ENCODE measurements at places on chromosomes 16 and 17.

DNA sequence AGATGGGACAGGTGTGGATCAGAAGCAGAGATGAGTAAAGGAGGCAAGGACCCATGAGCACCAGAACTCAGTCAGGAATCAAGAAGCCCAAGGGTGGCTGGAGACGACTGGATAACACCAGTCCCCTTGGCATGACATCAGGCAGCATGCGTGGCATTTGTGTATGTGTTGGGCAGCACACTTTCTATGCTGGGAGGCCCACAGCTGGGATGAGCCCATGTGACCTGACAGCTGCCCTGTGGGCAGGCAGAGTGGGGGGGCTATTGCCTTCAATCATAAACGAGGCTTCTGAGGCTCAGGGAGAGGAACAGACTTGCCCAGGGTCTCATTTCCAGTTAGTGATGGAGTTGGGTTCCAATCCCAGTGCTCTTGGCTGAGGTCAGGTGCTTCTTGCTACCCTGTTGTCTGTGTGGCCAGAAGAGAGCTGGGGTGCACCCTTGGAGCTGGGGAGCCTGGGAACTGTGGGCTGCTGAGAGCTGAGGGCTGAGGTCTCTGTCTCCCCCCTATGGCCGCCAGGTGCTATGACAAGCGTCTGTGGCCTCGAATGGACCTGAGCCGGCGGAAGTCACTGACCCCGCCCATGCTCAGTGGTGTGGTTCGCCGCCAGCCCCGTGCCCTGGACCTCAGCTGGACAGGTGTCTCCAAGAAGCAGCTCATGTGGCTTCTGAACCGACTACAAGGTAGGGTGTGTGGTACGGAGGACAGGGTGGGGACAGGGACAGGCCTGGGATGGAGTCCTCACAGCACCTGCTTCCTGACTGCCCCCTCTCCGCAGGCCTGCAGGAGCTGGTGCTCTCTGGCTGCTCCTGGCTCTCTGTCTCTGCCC lies 7.1 kb upstream of the ORAI3 start:
- peak; percentile 86 for DNase-seq

GRCh38 chr16:47571049-47571448 lies 109.9 kb downstream of the PHKB start:
- DNase-seq = no peak

DNA sequence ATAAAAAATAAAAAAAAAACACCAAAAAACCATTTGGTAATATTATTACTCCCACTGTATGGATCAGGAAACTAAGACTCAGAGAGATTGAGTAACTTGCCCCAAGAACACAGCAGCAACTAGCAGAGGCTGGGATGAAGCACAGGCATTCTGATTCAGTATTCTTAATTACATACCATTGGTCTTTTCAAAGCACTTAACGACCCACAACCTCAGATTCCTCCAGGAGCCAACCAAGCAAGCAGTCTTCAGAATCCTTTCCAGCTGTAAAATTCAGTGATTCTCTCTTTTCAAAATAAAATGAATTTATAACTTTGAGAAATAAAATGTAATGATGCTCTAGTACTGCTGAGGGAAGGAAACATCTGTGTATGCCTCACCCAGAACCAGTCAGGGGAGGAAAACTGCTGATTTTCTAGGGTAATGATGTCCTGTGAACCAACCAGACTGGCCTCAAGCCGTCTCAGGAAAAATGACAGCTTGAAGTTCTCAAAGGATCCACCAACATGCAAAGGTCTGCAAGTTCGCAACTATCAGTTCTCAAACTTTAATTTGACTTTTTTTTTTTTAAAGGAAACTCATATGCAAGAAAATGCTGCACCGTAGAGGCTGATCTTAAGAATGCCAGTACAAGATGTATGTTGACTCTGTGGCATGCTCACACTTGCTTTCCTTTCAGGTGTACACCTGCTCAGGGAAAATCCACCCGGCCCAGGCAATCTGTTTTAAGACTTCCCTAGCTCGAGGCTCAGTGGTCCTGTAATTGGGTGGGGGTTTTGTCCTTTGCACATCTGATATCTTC lies 9.0 kb downstream of the CUEDC1 start:
- no peak for DNase-seq

GRCh38 chr17:19261426-19261825 lies 24.3 kb downstream of the EPN2 start:
- no peak for DNase-seq

DNA sequence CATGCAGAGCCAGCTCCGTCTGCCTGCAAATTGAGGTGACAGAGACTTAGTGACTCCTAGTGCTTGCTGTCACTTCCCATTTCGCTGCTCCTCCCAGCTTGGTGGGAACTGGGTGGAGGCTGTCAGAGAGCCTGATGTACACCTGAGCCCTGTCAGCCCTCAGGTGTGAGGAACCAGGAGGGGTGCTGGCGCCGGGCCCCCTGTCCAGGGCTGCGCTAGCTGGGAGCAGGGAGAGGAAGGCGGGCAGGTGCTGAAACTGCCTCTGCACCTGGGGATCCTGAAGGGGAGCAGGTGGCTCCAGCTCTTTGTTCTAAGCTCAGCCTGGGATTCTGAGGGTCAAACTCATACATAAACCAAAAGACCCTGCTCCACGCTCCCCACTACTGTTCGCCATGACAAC lies 10.8 kb upstream of the WSCD1 start:
- DNase-seq = no peak

GRCh38 chr16:57066625-57067024 lies 25.8 kb upstream of the CPNE2 start:
- DNase-seq = no peak

GRCh38 chr17:55720919-55721836 lies 1.5 kb downstream of the TMEM100 start:
- DNase-seq = no peak

DNA sequence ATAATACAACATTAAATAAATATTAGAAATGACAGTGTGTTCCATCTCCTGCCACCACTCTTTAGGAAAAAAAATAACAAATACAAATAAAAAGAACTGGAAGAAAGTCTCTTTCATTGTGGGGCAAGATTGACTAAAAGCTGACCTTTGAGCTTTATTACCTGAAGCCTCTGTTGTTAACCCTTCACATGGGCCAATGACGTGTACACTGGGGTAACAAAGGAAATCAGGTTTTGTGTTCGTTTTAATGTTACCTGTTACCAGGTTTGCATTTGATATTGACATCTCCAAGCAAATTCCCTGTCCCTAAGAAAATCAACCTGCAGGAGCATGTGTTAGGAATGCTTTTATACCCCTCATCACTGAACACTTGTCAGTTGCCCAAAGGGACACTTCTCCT lies 39.0 kb downstream of the NLK start:
- DNase-seq = no peak

GRCh38 chr17:83072600-83073358 lies 6.6 kb upstream of the METRNL start:
- DNase-seq = no peak

- DNase-seq = no peak
Observed at GRCh38 chr17:37651849-37652248, 8.6 kb upstream of the DDX52 start.

DNA sequence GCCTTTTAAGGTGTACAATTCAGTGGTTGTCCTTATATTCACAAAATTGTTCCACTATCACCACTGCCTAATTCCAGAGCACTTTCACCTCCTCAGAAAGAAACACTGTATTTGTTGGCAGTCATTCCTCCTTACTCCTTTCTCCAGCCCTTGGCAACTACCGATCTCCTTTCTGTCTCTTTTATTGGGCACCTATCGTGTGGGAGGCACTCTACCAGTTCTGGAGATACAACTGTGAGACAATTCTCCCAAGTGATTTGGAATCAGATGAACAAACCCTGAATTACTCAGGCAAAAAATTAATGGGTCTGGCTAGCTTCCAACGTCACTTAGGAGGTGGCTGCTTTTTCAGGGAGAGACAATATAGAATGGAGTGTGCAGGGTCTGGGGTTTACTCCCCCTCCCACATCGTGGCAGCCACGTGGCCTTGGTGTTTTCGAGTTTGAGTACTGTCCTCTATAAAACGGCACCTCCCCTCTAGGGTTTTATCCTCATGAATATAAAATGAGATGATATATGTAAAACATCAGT lies 63.9 kb downstream of the SHISA9 start:
- DNase-seq = no peak

DNA sequence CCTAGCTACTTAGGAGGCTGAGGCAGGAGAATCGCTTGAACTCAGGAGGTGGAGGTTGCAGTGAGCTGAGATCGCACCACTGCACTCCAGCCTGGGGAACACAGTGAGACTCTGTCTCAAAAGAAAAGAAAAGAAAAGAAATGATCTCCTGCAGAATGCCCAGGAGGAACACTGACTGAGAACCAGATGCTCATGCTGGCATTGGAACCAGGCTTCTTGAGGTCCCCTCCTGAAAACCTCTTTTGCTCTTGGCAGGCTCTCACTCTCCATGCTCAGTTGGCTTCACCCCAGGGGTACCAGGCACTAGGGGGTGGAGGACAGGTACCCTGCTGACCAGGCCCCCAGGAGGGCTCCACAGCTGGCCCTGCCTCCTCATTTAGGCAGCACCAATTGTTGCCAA lies 8.5 kb upstream of the TNFRSF17 start:
- no peak for DNase-seq

GRCh38 chr16:10497132-10498101 lies 83.0 kb downstream of the EMP2 start:
- peak; percentile 50 for DNase-seq

GRCh38 chr16:89422527-89422904 lies 67.8 kb downstream of the ANKRD11 start:
- DNase-seq = no peak

GRCh38 chr17:11035681-11036080 lies 197.8 kb upstream of the PIRT start:
- no peak for DNase-seq

DNA sequence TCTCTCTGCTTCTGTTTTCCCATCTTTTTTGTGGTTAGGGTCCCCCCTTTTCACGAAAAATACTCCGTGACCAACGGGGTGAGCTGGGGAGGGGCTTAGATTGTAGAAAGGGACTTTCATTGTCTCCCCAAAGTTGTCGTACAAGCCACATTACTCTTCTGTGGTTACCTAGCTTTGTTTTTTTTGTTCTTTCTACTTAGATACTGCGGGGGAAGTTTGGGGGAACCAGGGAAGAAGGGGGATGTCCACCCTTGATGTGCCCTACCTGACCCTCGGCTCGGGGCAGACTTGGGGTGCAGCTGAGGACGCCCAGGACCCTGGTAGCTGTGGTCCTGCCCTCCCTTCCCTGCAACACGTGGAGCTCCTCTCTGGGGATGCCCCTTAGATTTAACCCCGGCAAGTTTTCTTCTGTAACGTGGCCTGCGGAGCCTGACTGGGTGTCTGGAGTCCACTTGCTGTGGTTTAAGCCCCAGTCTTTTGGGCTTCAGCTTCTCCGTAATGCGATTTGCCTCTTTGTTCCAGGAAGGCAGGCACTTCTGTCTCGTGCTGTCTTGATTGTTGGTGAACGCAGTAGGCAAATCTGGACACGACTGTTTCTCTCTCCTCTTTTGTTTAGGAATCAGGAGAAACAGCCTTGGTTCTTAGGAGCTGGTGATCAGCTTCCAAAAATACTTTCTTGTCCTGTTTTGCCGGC lies 892 bp downstream of the ABCC1 start:
- DNase-seq = peak; percentile 59

DNA sequence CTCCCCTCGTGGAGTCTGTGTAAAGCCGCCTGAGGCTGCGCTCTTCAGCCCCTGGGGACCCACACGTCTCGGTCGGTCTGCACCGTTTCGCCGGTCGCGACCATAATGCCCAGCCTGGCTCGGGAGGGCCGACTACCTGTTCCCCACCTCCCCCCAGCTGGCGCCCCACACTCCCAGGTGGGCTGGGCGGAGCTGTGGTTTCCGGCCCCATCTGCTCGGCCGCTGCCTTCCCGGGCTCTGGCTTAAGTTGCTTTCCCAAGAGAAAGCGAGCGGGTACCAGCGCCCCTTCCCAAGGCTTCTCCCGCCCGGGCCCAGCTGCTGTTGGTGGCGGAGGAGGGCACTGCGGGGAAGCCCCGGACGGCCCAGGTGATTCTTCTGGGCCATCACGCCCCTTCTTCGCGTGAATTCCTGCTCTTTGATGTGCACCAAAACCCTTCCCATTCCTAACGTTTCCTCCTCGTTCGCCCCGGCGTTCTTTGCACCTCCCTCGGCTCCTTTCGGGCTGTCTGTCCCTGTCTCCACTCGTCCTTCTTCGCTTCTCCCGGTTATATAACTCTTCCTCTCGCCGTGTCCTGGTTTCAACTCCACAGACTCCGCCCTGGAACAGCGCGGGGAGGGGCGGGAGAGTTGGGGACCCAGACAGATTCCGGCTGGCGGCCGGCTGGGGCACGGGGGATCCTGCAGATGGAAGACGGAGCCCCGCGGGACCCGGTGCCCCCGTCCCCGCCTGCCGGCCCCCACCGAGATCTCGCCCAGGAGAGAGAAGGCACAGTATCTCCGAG lies 2.0 kb downstream of the KDM6B start:
- no peak for DNase-seq

- DNase-seq = no peak
Observed at GRCh38 chr16:64858076-64858475, 263.8 kb downstream of the CDH11 start.

DNA sequence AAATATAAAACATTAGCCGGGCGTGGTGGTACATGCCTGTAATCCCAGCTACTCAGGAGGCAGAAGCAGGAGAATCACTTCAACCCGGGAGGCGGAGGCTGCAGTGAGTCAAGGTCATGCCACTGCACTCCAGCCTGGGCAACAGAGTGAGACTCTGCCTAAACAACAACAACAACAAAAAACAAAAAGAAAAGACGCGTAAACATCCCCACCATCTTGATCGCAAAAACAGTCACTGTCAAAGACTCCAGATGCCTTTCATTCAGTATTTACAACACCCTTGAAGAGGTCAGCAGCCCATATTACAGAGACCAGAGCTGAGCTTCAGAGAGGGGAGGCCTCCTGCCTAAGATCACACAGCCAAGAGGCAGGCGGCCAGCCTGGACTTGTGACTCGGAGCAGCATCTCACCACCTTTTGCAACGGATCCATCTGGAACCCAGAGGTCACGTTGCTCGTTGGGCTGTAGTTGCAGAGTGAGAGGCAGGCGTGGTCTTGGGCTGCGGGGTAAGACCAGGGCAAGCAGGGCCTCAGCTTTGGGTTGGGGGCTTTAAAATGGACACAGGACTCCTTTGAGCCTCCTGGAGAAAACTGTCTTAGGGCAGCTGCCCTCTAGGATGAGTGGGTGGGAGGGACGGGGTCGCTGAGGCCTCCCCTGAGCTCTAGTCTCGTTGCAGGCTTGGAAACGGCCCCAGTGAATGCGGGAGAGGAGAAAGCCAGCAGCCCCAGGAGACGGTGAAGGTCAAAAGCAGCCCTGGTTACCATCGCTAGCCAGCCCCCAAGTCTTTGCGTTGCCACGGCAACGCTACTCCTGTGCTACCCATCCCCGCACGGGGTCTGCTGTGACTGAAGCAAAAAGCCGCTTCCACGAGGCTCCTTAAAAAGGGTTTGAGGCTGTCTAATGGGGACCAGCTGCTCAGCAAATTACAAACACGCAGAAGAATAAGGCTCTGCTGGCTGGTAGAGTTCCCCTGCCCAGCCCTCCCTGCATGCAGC lies 26.1 kb downstream of the LGALS3BP start:
- DNase-seq = no peak

Data from hematopoietic multipotent progenitor cell treated with erythropoietin and hydrocortisone succinate and interleukin-3 and kit ligand, for 8 days (in vitro differentiated cells).